ENCODE measurements at places on chromosomes 12 and 14.

DNA sequence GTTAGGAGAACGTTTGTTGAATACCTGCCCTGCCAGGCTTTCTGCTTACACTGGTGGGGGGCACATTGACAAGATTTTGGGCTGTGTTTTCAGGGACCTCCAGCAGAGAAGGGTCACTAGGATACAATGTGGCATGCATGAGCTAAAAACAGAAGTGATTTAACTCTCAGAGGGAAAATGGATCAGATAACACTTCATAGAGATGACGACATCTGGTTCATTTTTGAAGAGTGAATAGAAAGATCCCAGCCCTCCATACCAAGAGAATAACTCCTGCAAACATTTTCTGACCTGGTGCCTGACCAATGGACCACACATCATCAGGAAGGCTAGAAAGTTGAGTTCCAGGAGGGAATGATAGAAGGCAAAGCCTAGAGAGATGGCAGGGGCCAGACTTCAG is 33.7 kb downstream of the CKB start:
- DNase-seq, result no peak

DNA sequence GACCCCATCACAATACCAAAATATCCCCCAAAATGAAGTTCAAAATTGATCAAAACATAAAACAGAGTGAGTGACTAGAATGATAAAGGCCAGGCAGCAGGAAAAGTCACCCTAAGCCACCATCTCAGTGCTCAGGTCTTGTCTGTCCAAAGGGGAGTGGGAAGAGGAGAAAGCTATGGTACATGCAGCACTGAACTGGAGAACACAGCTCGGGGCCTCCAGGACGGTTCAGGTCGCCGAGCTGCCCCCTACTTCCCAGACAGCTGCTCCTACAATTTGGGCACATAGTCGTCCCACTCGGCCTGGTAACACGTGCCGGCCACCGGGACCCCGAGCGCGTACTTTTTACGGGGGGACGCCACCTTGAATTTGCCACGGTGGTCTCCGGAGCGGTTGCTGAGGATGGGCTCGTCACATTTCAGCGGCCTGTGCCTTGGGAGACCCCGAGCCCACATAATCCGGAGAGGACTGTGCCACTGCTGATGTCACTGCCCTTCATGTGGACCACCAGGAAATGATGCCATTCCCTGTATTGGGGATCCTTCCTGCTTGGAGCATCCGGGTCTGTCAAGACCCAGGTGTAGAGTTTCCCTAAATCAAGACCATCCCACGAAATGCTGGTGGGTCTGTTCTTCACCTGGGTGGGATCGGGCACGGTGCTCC is 31.6 kb downstream of the AK7 start:
- DNase-seq, result no peak

DNA sequence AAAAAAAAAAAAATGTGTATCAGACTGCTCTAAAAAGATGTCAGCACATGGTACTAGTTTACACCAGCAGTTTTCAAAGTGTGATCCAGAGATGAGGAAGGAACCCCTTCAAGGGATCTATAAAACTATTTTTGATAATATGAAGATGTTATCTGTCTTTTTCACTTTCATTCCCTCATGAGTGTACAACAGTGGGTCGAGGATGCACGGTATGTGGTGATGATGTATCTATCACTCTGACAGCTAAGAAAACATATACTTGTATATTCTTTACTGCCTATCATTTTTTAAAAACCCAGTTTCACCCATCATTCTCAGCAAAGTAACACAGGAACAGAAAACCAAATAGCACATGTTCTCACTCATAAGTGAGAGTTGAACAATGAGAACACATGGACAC is 12.4 kb downstream of the DUSP16 start:
- no peak for DNase-seq

DNA sequence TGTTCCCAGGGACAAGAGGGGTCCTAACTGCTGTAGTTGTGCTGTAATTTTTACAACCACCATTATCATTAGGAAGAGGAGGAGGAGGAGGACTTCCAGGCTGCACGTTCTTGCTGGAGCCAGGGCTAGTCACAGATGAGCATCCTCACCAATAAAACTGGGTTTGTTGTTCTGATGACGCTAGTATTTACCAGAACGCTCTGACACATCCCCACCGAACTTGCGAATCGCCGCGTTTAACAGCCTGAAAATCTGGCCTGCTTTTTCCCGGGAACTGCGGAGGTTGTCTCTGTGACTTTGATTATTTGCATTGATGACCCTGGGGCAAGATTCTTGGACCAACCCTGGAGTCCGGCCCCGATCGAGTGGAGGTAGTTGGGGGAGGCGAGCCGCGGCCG is 10.2 kb downstream of the TBX5 start:
- no peak for DNase-seq

DNA sequence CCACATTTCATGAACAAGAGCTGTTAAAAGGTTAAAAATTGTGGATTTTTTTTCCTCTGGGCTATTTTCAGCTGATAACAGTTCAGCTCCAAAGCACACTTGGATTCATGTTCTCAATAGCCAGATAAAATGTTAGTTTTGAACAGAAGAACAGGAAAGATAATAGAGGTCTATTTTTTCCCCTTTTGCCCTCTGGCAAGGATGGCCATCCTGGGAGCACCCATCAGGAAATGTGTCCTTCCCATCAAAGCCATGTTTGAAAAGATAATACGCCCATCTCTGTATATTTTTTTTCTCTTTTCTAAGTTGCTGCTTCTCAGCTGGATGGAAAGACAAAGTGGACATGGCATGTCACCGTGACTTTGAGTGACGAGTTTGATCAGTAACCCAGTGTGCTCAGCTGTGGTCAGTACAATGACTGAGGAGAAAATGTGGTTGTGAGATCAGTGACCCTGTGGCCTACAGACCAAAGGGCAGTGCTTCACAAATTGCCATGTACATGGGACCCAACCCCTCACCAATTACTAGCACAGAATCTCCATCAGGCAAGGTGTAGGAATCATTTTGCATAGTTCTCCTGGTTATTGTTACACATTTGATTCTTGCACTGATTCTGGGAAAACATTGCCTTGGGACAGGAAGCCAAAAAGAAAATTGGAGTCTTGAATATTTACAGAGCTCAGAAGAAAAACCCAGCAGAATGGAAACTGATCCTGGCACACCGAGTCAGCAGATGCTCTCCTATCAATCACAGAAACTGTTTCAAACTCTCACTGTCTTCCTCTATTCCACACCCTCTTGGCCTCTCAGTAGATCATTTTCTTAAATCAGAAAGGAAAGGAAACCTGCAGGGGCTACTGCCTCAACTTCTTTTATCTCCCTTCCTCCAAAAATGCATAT is 64.3 kb downstream of the ANO6 start:
- no peak for DNase-seq

DNA sequence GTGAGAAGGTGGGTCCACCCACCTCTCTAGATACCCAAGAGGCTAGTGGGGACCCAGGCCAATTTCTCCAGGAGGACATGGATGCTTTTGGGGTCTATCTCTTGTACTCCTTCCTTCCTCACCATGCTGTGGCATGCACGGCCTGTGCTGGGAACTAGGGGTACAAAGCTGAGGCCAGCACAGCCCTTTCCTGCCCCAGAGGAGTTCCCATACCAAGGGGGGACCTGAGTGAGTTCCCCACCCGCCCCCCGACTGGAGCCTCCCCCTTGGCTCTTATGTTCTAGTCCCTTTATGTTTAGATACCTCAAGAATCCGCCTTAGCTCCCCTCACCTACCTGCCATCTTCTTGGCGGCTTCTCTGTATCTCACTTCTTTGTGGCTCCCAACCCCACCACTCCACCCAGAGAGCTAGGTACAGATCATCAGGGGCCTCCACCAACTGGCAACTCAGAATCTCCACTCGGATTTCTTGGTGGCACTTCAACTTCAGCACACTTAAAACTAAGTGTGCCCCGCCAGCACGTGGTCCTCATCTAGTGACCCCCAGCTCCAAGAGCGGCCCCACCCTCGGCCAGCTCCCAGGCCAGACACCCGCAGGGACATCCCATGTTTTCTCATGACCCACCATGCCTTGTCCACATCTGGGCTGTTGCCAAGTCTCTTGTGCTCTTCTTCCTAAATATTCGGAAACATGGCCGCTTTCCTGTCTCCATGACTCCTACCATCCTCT is 115.2 kb upstream of the RTL1 start:
- no peak for DNase-seq

GRCh38 chr12:103687253-103687652 is 100.2 kb downstream of the STAB2 start:
- DNase-seq, result no peak

GRCh38 chr12:130953771-130954543 is at the start of gene ADGRD1:
ADGRD1 (plus strand) TSS chr12:130953907; CDS start chr12:130954466, 559 bp downstream.
- DNase-seq, result no peak

DNA sequence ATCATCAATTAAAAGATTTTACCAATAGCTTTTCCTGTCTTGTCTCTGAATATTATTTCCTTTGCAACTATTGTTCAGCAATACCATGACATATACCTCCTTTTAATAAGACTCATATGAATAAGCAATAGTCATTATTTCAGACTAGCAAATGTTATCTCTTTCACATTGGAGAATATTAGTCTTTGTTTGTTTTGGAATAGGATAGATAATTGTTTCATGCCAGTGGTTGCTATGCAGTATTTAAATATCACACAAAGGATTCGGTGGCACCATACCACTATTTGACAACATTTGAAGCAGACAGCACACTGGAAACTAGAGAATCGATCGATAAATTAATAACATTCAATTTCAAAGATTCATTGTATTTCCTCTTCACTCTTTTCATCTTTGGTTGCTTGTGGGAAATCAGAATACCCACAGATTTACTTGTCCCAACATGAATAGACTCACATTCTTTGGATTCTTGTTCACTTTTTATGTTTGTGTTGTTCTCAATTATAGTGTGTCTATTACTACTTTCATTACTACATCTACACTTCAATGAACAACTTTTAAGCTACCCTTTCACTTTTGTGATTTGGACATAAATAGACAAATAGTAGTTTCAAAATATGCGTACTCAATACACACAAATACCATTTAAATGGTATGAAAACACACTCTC is 42.7 kb upstream of the TBPL2 start:
- DNase-seq, result no peak

DNA sequence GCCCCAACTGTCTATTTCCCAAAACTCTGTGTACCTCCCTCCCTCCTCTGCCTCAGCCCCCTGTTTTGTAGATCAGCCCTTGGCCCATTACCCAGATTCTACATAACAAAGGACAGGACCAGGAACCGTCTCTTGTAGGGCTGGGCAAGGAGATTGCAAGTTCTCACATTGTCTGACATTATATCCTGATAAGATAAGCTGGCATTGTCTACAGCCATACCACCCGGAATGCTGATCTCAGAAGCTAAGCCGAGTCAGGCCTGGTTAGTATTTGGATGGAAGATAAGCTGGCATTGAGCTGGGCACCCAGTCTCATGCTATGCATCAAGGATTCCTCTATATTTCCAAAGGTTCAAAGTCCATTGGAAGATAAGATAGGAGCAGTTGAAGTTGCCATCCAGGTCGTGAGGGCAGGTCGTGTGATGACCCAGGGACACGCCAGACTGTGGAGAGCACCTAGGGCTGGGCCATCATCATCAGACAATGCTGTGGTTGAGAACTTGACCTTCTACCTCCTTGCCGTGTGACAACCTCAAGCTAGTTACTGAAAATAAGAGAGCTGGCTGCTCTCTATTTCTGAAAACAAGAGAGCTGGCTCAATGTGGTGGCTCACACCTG is 29.5 kb downstream of the PHETA1 start:
- no peak for DNase-seq

- DNase-seq, result peak; percentile 17
Observed at GRCh38 chr14:95770777-95771176, 56.9 kb upstream of the TCL1A start.

GRCh38 chr14:68468437-68469207 is 324.2 kb downstream of the ZFP36L1 start:
- no peak for DNase-seq

DNA sequence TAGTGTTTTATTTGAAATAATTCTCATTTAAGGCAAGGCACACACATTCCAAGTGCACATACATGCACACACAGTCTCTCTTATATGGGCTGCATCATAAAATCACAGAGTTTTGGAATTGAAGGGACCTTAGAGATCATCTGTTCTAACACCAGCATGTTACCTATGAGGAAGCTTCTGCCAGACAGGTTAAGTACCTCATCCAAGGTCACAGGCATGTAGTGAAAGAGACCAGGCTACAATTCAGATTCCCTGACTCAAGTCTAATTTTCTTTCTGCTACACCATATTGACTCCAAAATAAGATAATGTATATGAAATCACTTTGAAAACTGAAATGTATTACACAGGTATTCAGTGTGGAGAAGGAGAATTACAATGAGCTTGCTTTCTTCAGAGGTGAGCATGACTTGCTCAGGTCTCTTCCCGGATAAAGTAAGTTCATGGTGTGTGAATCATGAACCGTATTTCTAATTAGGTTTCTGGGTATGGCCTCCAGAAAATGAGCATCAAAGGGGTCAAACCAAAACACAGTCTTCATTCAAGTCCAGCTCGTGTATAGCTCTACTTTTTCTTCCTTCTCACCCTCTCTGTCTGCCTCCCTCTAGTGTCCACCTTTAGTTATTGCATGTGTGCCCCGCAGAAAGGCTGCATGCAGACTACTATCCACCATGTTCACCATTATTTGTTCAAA is 411.9 kb downstream of the FUT8 start:
- DNase-seq, result peak; percentile 70

- DNase-seq, result no peak
Observed at GRCh38 chr12:104436790-104437189, 20.0 kb upstream of the CHST11 start.

- DNase-seq, result no peak
Observed at GRCh38 chr12:92290350-92290695, 144.7 kb upstream of the BTG1 start.

DNA sequence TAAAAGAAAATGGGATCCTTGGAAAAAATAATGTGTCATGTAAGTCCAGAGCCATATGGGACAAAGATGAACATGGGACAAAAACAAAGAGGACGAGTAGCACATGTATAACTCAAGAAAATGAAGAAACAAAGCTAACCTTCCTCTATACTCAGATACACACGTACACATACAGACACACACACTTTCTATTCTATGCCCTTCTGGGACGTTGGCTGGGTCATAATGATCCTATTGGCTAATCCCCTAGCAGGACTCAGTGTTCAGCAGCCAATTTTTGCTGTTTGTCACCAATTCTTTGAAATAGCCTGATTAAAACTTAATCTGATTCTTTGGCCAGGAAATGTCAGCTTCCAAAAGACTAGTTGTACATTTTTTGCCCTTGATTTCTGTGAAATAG is 189.4 kb upstream of the FOXG1 start:
- DNase-seq, result no peak

DNA sequence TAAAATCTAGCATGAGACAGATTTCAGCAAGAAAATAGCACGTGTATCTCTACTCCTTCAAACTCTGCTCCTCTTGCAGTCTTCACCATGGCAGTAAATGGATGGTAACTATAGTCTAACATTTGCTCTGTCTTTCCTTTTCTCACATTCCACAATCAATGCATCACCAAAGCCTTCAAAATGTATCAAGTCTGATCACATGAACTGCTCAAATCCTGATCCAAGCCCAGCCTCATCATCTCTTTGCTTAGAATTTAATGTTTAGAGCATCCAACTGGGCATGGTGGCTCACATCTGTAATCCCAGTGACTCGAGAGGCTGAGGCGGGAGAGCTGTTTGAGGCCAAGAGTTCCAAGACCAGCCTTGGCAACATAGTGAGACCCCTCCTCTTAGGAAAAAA is 45.9 kb downstream of the CDK17 start:
- DNase-seq, result no peak

All from NCI-H1105 (cell line).